SJCRH30 (cell line): ENCODE measurements at places on chromosomes 6 and 20. TPM values are rescaled to one million over a fixed set of nuclear protein-coding genes. Genes with fewer than 3 reads are reported as not detected.

BMP5 gene
- 61.2 and 72.3 TPM in 2 replicates for total RNA-seq

DNA sequence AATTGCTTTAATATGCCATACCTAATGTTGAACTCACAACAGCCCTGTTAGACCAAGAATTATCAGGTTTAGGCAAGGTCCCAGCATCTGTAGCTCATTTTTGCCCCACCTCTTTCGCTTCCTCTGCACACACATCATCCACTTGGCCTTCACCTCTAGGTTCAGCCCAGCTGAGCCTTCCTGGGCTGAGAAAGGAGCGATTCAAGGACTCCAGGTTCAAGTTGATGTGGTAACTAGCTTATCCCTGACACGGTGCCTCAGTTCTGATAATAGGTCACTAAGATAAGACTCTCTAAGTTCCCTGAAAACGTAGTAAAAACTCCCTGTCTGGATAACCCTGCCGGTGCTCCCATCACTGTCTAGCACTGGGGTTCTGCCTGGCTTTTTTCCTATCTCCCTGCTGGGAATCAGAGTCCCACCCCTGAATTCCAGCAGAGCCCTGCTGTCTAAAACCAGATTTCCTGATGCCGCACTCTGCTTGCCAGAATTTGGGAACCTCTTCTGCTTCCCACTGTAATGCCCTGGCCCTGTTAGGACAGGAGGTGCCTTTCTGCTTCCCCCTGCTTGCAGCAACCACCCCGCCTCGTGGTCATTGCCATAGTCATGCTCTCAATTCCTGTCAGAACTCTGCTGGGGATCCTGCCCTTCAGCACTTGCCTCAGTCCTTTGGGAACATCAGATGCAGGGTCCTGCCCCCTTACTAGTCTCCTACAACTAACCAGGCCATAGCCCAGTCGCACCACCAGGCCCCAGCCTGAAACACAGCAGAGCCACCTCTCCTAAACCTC, 47.6 kb downstream of the ALDH8A1 start:
- no peak for DNase-seq

GRCh38 chr6:18742406-18742805, 355.3 kb downstream of the RNF144B start:
- DNase-seq, result no peak

DNA sequence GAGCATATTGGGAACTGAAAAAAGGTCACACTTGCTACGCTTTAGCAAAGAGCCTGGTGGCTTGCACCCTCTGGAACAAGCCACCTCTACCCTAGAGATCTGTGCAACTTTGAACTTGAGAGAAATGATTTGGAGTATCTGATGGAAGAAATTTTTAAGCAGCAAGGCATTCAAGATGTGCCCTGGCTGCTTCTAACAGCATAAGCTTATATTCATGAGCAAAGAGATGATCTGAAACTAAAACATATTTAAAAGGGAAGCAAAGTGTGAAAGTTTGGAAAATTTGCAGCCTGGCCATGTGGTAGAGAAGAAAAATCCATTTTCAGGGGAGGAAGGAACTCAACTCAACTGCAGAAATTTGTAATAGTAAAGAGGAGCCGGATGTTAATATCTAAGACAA, 71.1 kb downstream of the NINL start:
- no peak for DNase-seq
